ENCODE measurements at places on chromosomes 13 and 19.
A peak's percentile ranks its signal among the peaks of the same experiment; 100 is the strongest.

DNA sequence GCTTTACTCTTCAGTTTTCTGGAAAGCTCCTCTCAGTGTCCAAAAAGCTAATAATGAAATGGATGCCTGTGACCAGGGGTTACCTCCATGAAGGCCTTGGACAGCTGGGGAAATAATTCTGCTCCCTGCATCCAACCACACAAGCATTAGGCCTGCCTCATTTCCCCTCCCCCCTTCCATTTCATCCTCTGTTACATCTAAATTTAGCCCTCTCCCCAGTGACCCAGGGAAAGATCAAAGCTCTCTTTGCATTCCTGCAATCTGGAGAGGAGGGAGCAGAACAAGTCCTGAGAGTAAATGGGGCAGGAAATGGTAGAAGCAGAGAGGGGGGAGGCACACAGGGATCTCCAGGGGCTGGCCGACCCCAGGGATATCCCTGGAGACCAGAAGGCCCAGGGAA, 452.7 kb downstream of the TSHZ3 start:
- DNase-seq: peak; percentile 66

DNA sequence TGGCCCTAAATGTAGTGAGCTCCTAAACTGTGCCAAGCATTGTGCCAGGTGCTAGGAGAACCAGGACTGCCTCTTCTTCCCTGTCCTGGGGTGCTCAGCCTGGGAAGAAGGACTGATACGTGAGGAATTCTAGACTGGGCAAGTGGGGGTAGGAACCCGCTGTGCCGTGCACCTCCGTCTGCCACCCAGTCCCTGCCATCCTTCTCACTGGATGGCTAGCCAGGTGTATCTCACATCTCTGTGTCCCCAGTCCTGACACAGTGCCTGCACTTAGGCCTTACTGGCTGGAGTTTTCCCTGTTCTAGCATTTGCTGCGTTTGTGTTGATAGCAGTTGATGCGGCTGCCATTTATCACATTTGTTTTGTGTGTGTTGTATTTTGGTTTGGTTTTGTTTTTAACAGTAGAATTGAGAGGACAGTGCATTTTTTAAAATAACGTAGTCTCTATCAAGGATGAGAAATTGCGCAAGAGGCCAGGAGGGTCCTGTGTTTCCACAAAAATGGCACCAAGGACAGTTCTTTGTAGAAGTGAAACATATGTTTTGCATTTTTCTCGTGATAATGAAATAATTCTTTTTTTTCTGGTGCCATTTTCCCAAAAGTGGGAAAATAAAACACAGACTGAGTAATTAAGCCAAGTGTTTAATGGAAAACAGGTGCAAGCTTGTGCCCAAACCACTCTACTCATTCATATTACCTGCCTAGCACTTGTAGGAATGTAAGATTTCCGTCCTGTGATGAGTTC, 4.7 kb upstream of the GPR183 start:
- DNase-seq: no peak

GRCh38 chr13:87671031-87671752, at the start of gene SLITRK5:
TSS of gene SLITRK5 (plus strand) at chr13:87671371. CDS start at chr13:87675389, 4,018 bp downstream.
- DNase-seq: peak; percentile 97

GRCh38 chr13:91318886-91319285, 28.6 kb upstream of the MIR17HG start:
- DNase-seq: no peak

- DNase-seq: no peak
Observed at GRCh38 chr19:1783874-1784273, 28.2 kb downstream of the ATP8B3 start.

DNA sequence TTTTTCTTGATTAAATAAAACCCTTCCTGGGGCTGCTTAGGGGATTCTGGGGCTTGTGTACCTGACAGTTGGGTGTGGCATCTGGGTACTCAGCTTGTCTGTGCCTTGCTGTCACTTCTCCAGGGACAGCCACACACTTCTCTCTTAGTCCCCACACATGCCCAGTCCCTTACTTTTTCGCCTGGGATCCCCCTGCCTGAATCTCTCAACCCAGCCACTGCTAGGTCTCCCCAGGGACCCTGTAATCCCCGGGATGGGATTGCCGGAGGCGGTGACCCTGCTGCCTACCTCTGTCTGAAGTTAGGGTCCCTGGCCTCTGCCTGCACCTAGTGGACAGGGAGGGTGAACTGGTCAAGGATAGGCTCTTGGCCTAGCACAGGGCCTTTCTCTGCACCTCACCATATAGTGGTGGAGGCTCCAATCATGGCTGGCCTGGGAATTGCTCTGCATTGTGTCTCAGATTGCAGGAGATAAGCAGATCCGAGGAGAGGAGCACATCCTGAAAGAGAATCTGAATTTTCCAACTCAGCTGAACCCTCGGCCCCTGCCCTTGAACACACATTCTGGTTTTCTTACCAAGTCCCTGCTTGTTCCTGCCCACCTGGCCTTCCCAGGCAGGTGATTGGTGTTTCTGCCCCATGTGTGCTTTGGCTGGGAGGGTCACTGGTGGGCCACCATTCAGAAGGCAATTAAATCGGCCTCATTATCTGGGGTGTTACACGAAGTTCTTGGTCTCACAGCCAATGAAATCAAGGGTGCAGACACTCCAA, 8.7 kb upstream of the ZNF492 start:
- DNase-seq: no peak

- DNase-seq: no peak
Observed at GRCh38 chr13:24146961-24147569, 13.5 kb upstream of the SPATA13 start.

DNA sequence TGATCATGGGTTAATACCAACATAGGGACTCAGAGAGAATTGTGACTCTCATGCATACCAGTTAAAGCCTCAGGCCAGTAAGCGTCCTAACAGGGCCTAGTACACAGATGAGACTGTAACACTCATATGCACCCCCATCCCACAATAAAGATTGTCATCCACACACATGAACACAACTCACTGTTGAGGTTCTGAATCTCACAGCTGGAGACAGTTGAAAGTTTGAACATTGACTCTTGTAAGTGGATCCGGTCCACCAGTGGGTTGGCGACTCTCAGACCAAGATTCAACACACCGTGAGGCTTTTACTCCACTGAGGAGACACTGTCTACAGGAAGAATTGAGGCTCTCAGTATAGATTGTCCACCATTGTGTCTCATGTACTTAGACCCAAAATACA, 88.1 kb downstream of the ZNF429 start:
- DNase-seq: no peak

DNA sequence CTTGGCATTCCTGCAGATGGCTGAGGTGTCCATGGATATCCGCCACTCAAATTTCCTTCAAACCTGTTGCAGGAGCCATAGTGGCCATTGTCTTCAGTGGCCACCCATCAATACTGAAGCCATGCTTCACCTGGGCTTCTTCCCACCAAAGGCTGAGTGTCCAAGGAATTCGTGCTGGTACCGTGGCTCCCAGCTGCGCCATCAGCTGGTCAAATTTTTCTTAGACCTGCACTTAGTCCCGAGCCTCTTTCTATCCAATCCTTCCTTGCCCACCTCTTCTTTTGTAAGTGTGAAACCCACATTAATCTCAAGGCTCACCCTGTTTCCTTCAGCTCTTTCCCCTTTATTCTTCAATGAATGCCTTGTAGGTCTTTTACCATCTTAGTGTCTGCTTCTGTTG, 152.1 kb downstream of the PCDH9 start:
- DNase-seq: no peak

DNA sequence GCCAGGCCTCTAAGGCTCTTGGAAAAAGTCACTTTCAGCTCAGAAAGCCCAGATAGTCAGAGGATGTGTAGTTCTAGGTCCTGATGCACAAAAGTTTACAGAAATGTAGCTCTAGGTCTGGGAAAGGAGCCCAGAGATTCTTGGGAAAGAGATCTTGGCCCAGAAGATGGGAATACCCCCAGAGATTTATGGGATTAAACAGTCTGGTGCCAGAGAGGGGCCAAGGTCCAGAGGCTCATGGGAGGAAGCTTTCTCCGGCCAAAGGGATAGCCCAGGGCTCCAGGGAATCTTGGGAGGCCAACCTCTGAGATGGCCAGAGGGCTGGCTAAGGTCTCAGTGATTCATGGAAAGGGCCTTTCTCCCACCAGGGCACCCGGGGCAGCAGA, 15.2 kb downstream of the BCAT2 start:
- DNase-seq: no peak

- DNase-seq: no peak
Observed at GRCh38 chr13:30766231-30766630, 30.9 kb downstream of the ALOX5AP start.

DNA sequence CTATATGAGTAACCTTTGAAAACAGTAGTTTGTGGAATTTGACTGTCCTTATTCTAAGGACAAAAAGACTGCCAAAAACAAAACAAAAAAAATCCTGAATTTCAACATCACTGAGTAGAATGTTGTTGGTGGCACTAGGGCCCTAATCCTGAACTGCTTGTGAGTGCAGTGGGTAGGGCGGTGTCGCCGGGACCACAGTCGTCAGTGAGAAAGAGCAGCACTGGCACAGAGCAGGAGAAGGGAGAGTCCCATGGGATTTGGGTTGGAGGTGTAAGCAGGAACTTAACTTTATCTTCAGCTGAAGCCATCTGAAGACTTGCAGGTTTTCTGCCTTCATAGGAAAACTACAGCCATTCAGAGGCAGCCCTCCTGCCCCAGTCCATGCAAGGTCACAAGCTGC, 5.6 kb downstream of the PCID2 start:
- DNase-seq: peak; percentile 17

DNA sequence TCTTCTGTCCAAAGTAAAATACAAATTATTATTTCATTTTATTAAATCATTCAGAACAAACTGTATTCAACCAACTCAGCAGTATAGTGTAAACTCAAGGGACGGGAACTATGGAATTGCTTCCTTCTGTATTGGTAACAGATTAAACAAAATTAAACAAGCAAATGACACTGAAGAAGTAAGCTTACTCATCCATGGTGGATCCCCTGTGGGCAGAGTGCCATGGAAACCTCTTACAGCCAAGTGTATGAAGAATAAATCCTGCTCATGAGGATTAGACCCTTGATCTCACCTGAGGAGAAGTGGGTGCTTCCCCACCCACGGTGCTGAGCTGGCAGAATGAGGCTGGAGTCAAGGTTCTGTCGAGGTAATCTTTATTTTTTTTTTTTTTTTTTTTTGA, 18.0 kb upstream of the RFXAP start:
- DNase-seq: peak; percentile 42

DNA sequence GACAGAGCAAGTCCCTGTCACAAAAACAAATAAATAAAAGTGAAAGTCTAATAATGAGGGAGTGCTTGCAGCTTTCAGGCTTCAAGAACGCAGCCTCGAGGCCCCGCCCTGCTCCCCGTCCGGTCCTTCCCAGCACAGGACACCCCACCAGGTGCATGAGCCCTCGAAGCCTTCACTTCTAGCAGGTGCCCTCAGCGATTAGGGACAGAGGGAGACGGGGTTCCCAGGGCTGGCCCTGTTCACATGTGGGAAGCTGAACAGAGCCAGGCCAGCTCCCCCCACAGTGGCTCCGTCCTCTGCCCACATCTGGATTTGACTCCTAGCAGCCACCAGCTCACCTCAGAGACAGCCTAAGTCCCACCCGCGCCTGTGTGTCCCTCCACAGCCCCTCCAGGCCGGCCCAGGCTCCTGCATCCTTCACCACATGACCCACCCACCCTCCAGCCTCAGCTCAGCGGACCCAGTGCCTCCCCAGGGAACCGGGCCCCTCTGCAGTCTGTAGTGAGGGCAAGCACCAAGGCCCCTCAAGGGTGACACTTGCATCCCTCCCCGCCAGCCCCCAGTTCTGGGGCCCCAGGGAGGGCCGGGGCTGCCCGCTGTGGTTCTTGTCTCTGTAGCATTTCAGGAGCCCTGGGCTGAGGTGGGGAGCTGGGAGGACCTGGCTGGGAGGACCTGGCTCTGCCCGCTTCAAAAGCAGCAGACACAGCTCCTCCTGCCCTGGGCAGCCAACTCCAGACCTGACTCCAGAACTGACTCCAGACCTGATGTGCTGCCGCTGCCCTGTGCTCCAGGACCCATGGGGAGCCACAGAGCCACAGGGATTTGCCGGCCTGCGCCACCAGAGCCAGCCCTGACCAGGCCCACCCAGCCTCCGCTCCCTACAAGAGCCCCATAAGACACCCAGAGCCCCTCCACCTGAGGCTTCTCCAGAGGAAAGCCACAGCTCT, 27.2 kb downstream of the GPX4 start:
- no peak for DNase-seq

GRCh38 chr19:41847351-41848105, 2.7 kb downstream of the DMRTC2 start:
- no peak for DNase-seq

DNA sequence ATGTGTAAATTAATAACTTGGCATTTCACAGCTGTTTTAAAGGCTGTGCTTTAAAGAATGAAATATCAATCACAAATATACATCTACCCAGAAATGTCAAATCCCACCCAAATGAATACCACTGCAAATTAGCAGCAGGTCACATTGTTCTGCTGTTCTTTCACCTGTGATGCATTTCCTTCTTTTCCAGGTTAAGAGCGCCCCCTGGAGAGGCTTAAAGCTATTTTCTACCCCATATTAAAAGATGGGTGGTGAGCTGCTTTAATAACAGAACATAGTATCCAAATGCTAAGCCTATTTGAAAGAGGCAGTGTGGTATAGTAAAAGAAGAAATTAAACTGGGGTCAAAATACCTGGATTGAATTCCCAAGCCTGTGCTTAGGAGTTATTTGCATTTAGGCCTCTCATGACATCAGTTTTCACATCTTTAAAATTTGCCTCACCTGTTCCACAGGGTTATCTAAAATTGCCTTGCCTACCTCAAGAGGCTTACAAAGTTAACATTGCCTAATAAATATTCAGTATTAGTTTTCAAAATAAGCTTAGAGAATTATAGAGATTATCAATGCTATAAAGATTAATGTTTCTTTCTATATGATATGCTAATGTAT, 396.9 kb upstream of the SLITRK5 start:
- peak; percentile 89 for DNase-seq

DNA sequence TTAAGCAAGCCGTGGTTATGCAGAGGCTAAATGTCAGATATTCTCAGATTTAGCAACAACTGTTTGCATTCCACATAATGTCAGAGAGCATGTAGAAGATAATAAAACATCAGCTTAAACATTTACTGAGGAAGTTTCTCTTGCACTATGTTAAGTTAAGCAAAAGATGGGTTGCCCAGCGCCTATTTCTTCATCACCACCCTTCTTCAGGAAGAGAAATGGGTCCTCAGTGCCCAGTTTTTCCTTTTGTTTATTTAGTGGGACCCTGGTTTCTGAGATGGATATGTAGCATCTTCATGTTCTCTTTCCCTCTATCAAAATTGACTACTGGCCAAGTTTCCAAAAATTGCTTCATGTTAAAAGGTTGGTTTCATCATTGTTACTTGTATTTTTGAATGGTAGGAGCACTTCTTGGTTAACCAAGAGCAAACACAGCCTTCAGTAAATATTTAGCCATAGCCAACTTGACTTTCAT, 356.8 kb downstream of the RFC3 start:
- DNase-seq: no peak

- peak; percentile 85 for DNase-seq
Observed at GRCh38 chr19:19643158-19644053, at the start of gene GMIP. TSS of gene GMIP (minus strand) at chr19:19643657. CDS start at chr19:19643529, 128 bp downstream.

- DNase-seq: no peak
Observed at GRCh38 chr19:50341091-50341564, 12.0 kb upstream of the KCNC3 start.

DNA sequence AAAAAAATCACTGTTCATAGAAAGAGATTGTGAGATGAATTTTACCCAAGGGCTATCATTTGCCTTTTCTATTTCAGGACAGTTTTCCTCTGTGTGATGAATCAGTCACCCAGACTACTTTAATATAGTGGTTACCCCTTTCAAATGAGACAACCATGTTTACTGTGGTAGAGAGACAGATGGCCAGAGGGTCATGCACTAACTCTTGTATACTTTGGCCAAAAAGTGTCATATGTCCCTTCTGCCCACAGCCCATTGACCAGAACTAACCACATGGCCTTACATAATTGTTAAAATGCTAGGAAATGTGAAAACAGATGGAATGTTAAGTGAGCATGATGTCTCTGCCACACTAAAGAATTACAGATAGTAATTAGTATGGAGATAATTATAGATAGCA, 498.7 kb downstream of the DACH1 start:
- no peak for DNase-seq

Data from NCI-H82 (cell line).